ENCODE measurements at places on chromosomes 12 and 14. TPM values are rescaled to one million over a fixed set of nuclear protein-coding genes. Genes with fewer than 3 reads are reported as not detected.

GRCh38 chr12:57816001-57816854 lies 2.3 kb downstream of the AVIL start:
- no peak for DNase-seq

- no peak for DNase-seq
These were observed 110.1 kb upstream of the TMEM132D start for GRCh38 chr12:130013771-130014484.

DNA sequence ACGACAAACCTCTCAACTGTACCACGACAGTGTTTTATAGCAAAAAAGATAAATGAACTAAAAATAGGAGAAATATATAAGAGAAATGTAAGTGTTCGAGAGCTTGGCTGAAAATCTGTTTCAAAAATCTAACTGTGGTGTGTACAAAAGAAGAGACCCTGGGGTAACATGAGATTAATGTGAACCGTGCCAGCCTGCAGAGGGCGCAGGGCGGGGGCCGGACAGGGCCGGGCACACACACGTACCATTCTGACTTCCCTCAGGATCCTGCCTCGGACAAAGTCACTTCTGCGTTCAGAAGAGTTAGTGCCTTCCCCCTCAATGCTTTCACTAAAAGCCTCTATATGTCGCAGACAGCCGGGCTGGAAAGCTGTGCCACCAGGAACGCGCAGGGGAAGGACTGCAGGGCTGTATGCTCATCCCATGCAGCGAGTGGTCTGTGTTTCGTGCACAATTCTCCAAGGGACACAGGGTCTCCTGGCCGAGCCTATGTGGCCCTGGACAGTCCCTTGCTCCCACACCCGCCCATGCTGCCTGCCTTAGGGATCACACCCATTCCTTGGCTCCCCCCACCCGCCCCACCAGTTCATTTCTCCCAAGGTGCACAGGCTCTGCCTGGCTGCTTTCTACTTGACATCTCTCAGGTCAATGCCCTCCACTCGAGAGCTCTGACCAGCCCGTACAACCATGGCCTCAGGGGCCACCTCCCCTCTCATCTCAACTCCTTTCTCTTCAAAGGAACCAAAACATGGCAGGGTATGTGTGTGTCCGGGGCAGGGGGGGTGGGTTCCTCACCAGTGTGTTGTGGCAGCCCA lies 8.5 kb downstream of the CDCA4 start:
- no peak for DNase-seq

DPF3 gene
- total RNA-seq: 1.6 TPM

KRT2 gene
- 3.6 TPM for total RNA-seq

A2M gene
- 57.7 TPM for total RNA-seq

SERPINA5 gene
- 0.24 TPM for total RNA-seq

Measured in thymus (tissue), 14 donors.